ENCODE measurements at places on chromosomes 3 and 15.

- DNase-seq = no peak
Observed at GRCh38 chr15:99983886-99984286, 250.6 kb upstream of the LYSMD4 start.

GRCh38 chr15:73981761-73982221 lies 10.3 kb downstream of the STOML1 start:
- no peak for DNase-seq

- no peak for DNase-seq
Observed at GRCh38 chr3:136351905-136352304, 101.8 kb downstream of the PCCB start.

GRCh38 chr15:74390647-74391288 lies 23.3 kb upstream of the CYP11A1 start:
- peak; percentile 55 for DNase-seq

- no peak for DNase-seq
Observed at GRCh38 chr3:149226776-149227175, 5.1 kb upstream of the CP start.

GRCh38 chr3:195896361-195897080 lies 11.8 kb downstream of the TNK2 start:
- peak; percentile 78 for DNase-seq

DNA sequence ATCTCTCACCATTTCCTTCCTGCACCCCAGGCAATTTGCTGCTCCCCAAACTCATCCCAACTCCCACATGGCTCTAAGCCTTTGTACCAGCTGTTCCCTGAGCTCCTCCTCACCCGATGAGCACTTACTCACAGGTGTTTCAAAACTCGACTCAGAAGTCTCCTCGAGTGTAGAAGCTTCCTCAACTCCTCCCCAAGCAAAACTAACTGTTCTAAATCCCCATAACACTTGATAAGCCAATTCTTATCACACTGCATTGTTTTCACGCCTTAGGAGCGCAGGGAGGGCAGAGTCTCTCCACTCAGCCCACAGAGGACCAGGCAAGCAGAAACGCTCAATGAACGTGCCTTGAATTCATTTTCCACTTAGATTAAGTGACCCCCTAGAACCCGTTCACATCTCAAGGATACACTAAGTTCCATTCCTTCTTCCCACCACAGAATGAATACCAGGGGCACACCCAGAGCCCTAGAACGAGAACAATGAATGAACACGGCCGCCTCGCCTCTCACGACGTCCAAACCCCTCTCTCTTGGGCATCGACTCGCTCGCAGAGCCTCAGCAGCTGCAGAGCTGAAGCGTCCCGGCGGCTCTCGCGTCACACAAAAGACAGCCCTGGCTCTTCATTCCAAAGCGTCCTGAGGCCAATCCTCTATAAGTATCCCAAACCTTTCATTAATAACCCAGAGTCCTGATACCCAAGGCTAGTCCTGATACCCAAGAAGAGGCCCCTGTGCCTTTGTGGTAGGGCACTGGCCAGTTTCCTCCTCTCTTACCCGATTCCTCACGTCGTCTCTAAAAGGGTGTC lies 1.1 kb downstream of the RAF1 start:
- DNase-seq = peak; percentile 75

- DNase-seq = no peak
Observed at GRCh38 chr3:142725357-142725739, 1.5 kb downstream of the TRPC1 start.

DNA sequence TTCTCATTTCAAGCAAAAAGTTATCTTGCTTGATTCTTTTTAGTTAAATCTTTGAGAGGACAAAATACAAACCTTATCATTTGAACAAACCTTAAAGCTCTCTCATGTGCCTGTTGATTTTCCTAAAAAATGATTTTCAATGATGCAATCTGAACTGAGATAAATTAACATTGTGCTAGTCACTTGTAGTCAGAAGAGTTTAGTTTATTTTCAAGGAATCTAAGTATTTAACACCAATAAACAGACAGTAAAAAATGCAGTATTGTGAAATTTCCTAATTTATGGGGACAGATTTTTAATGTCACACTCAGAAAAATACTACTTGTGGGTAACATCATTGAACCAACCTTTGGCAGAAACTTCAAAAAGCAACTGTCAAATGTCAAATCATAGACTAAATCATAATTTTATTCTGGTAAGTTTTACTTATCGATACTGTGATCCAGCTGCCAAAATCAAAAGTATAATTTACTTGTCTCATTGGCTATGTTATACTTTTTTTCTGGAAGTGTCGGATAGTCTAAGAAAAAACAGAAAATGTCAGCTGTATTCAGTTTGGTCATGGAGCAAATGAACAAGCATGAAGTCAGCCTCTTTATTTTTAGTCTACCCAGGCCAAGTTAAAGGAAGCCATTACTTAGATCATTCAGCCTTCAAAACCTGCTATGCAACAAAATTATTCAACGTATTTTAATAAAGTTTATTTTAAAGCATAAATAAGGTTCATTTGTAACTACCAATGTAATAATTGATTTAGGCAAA lies 52.4 kb upstream of the FNDC3B start:
- no peak for DNase-seq

DNA sequence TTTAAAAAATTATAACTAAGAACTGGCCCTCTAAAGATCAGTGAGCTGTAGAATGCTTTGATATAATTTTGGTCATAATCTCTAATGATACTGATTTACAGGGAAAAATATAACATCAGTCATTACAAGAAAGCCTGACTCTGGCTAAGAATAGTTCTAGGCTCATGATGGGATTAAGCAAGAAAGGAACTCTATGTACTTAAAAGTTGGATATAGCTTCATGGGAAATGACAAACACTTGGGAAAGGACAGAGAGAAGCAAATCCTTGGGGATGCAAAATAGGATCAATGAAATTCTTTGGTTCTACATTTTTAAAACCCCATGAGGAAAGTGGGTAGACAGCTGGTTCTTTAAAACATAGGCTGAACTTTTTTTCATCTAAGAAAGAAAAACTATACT lies 472.7 kb upstream of the NR2F2 start:
- DNase-seq = no peak

GRCh38 chr15:31024979-31025378 lies 33.6 kb upstream of the MTMR10 start:
- DNase-seq = no peak

DNA sequence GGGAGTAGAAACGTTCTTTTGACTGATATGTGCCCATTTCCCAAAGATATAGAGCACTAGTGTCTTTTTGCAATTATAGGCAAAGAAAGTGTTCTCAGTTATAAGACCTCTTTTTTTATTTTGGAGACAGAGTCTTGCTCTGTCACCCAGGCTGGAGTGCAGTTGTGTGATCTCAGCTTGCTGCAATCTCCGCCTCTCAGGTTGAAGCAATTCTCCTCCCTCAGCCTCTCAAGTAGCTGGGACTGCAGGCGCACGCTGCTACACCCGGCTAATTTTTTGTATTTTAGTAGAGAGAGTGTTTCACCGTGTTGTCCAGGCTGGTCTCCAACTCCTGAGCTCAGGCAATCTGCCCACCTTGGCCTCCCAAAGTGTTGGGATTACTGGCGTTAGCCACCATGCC lies 20.7 kb upstream of the ZNF639 start:
- no peak for DNase-seq

GRCh38 chr3:46615050-46615775 lies 2.9 kb downstream of the FAM240A start:
- no peak for DNase-seq

- no peak for DNase-seq
Observed at GRCh38 chr3:56781762-56782161, 20.0 kb downstream of the ARHGEF3 start.

DNA sequence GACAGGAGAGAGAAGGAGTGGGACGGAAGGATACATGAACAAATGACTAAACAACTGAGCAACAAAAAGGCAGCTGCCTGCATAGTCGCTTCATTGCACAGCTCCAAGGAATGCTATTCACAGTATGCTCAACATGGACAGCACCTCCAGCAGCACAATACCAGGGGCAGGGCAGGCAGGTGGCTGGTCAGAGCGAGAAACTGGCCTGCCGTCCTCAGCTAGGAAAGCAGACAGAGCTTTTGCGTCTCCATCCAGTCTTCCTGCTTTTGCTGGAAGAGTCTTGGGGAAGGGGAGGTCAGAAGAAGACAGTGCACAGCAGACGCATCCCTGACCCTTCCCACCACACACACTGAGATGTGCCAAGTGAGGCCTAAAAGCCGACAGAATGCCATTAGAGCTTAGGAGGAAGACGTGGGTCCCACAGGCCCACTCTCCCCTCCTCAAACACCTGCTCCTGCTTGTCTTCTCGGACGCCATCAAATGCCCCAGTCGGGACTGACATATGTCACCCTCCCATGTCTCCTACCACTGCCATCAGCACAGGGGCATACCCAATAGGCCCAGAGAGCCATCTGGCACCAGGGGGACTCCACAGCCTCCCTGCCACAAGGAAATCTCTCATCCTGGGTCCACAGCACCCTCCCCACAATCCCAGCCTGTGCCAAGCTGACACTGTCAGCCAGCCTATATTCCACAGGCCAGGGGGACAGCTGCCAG lies 3.9 kb downstream of the RAB6B start:
- DNase-seq = no peak

DNA sequence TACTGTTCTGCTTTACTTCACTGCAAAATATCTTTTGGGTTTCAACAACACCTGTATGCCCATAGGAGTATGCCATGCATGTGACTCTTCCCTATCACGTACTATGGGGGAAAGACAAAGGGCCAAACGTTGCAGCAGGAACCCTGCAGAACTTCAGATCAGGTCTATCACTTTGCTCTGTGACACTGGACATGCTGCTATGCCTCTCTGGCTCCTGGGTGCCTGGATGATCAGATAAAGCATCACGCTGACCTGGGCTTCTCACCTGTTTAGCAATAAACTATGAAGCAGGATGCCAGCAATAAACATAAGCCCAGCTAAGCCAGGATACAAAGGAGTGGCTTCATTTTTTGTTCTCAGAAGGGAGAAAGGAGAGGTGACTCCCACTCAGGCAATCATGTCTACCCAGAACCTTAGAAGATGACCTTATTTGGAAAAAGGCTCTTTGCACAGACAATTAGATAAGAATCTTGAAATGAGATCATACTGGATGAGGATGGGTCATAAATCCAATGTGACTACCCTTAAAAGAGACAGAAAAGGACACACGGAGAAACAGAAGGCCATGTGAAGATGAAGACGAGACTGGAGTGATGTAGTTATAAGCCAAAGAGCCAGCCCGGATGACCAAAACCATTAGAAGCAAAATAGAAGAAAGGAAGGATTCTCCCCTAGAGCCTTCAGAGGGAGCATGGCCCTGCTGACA lies 19.3 kb downstream of the POMGNT2 start:
- DNase-seq = no peak

DNA sequence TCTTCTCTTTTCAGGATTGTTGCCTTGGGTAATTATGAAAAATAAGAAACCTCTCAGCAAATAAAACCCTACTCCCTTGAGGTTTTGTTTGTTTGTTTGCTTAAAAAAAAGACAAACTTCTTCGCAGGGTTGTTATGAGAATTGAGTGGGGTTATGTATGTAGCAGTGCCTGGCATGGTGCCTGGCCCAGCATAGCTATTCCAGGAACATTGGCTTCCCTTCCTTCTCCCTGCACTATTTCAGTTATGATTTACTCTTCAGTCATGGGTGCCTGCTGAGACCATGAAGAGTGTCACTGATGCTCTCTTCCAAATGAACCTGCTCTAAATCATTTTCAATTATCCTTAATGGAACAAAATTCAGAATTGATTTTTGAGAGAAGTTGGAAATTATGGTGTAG lies 283.5 kb upstream of the ROPN1 start:
- no peak for DNase-seq

DNA sequence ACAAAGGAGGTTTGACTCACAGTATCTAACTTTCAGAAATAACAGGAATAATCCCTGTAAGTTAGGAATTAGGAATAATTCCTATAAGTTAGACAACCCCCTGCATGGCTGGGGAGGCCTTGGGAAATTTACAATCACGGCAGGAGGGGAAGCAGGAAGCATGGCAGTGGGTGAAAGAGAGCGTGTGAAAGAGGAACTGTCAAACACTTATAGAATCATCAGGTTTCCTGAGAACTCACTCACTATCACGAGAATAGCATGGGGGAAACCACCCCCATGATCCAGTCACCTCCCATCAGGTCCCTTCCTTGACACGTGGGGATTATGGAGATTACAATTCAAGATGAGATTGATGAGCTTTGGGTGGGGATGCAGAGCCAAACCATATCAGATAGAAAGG lies 385.5 kb downstream of the IL20RB start:
- DNase-seq = no peak

- DNase-seq = no peak
Observed at GRCh38 chr3:122800706-122801237, 5.9 kb downstream of the SLC49A4 start.

DNA sequence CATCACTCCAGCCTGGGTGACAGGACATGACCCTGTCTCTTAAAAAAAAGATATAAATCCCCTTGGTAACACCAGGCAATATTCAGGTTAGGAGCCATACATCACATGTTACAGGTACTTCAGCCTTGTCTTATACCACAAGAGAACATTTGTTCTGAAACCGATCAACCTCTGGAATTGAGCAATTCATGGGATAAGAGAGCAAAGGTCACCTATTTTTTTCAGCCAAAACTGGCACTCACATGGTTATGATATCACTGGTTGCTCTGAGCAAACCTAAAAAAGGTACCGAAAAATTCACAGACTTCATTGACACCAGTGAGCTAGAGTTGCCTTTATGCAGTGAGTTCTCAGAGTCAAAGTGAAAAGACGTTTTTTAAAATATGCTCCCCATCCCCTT lies 9.1 kb downstream of the SPICE1 start:
- DNase-seq = no peak

DNA sequence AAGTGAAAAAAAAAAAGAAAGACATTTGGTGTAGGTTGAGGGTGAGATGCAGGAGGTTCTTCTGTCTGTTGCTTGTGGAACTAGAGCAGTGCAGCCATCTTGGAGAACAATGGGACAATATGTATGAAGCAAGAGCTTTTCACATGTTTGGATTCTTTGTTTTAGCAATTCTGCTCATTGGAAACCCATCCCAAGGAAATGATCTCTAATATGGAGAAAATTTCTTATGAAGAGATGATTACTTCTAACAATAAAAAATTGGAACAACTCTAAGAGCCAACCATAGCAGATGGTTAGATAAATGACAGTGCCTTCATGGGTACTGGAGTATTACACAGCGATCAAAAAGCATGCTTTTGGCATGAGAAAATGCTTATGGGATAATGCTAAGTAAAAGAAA lies 56.3 kb downstream of the RASGRF1 start:
- no peak for DNase-seq

DNA sequence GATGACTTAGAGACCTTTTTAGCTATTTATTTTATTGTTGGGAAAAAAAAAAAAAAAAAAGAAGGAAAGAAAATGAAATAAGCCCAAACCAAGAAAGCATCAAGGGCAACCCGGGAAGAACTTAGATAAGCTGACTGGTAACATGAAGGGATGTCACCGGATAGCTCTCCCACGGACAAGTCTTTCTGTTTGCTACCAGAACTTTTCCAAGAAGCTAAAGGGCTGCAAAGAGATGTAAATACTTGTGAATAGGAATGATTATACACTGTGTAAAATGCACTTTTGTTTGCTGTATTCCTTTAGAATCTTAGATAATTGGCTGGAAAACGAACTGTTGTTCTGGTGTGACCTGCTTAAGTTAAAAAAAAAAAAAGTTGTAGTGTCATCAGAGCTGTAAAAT lies 2.8 kb downstream of the FOXB1 start:
- no peak for DNase-seq

All from hematopoietic multipotent progenitor cell treated with erythropoietin and hydrocortisone succinate and interleukin-3 and kit ligand, for 8 days (in vitro differentiated cells).